ENCODE measurements at places on chromosomes 4 and X.

DNA sequence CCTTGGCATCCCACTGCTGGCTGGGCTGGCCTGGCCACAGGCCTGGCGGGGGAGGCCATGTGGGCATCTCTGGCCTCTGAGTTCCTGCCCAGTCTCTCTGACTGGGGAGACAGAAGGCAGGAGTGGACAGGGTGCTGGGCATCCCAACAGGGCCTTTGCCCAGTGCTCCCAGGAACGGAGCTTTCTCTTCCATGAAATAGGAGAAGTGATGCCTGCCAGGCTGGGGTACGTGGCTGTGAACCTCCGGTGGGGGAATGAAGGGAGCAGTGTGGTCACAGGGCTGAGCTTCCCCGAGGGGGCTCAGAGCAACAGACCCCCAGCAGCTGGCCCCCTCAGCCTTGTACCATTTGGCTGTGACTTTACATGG, 40.4 kb upstream of the HMX1 start:
- no peak for DNase-seq

GRCh38 chrX:137684591-137684990, 118.7 kb downstream of the ZIC3 start:
- DNase-seq = no peak

DNA sequence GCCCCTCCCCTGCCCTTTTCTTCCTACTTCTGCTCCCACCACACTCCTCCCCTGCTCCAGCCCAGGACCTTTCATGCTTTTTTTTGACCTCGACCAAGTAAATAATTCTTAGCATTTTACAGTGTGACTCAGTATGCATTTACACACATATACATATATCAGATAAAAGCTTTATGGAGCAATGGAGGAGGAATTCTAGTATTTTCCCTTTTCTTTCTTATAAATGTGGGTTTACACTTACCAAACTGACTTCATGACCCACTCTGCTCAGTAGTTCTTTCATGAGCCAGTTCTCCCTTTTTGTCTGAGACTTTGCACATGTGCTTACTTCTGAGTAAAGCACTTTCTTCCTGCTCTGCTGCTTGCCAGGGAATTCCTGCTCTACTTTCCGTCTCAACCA, 111.8 kb upstream of the H2AZ1 start:
- no peak for DNase-seq

- DNase-seq = no peak
These were observed 25.1 kb downstream of the OCRL start for GRCh38 chrX:129565046-129565650.

- no peak for DNase-seq
These were observed 47.1 kb upstream of the KLHL34 start for GRCh38 chrX:21705225-21705624.

- DNase-seq = no peak
These were observed 4.8 kb upstream of the CCSER1 start for GRCh38 chr4:90122355-90122748.

Measured in activated T-helper 9 cell treated with anti-CD3 and anti-CD28 coated beads, Interleukin-2, amount 50 U/mL, for 16 hours (primary cell).